Stimulated activated CD4-positive, alpha-beta T cell treated with anti-CD3 and anti-CD28 coated beads, TNF-alpha, amount 100 ng/mL, for 24 hours (primary cell): ENCODE measurements at places on chromosomes 11 and 22.

GRCh38 chr11:134515081-134515960 lies 103.3 kb upstream of the B3GAT1 start:
- DNase-seq: no peak

GRCh38 chr22:45172881-45173585 lies 9.3 kb downstream of the NUP50 start:
- DNase-seq: no peak

- no peak for DNase-seq
These were observed 143.1 kb downstream of the CSNK2A3 start for GRCh38 chr11:11209967-11210366.

GRCh38 chr22:23681026-23681809 lies 9.6 kb upstream of the RGL4 start:
- DNase-seq: no peak
